ENCODE measurements at places on chromosomes 5 and 9.
A peak's percentile ranks its signal among the peaks of the same experiment; 100 is the strongest.

DNA sequence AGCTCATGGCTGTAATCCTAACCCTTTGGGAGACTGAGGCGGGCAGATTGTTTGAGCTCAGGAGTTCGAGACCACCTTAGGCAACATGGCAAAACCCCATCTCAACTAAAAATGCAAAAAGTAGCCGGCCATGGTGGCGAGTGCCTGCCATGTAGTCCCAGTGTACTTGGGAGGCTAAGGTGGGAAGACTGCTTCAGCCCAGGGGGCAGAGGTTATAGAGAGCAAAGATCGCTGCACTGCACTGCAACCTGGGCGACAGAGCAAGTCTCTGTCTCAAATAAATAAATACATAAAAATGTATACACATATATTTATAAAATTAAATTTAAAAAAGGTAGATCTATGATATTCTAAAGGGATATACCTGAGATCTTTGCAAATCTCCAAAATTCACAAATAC is 19.4 kb downstream of the ZBTB5 start:
- H3K27ac ChIP-seq: peak overlapping the region; percentile 18
- H3K36me3 ChIP-seq: peaks cover 15% of the 10 kb centered on the region
- no peak for DNase-seq
- H3K4me1 ChIP-seq: no peaks in the 10 kb centered on the region
- peaks cover 1% of the 10 kb centered on the region for H3K27me3 ChIP-seq
- no peak overlapping the region for H3K4me3 ChIP-seq

DNA sequence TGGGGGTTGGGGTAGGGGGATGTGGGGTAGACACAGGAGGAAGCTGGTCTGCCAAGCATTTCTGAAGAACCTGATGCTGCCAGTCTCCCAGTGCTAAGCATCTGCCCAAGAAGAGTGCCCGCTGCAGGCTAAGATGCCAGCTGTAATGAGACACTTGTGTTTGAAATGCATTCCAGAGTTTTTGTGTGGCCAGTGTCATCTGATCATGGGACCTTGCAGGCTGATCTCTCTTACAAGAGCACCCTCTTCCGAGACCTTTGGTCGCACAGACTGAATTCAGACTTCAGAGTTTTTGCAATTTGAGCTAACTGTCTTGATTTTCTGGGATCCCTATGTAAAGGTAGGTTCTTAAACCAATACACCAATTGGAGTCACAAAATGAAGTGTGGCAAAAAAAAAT is 58.1 kb downstream of the DENND1A start:
- no peaks in the 10 kb centered on the region for H3K27me3 ChIP-seq
- no peak overlapping the region for H3K27ac ChIP-seq
- no peak overlapping the region for H3K4me3 ChIP-seq
- H3K4me1 ChIP-seq: no peaks in the 10 kb centered on the region
- no peaks in the 10 kb centered on the region for H3K36me3 ChIP-seq

DNA sequence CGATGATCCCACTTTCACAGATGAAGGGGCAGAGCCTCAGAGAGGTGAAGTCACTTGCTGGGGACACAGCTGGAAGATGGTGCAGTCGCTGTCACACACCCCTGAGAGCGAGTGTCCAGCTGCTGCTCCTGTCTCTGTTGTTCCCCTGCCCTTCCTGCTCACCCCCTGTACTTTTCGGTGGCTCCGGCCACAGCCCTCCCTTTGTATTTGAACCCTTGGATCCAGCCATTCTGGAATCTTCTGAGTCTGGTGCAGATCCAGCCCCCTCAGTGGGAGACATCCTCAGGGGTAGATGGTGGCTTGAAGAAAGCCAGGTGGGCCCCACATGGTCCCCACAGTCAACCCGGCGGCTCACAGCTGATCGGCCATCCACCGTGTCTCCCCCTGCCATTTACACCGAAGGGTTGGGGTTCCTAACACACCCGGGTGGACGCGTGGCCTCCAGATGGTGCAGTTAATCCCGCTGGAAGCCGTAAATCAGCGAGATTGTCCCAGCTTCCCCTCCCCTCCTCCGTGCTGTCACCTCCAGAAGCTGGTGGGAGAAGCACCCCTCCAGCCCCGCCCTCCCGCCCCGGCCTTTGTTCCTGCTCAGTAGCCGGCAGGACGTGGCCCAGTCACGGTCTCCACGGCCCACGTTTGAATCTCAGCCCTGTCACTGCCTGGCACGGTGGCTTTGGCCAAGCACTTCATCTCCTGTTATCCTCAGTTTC is 204.8 kb downstream of the C9orf50 start:
- H3K27me3 ChIP-seq: peaks cover 22% of the 10 kb centered on the region
- H3K4me1 ChIP-seq: peaks cover 11% of the 10 kb centered on the region
- no peaks in the 10 kb centered on the region for H3K36me3 ChIP-seq
- H3K4me3 ChIP-seq: no peak overlapping the region
- DNase-seq: no peak
- H3K27ac ChIP-seq: peak overlapping the region; percentile 75

GRCh38 chr5:80555099-80555498 is 15.0 kb downstream of the ANKRD34B start:
- DNase-seq: no peak
- no peaks in the 10 kb centered on the region for H3K27me3 ChIP-seq
- no peaks in the 10 kb centered on the region for H3K4me1 ChIP-seq
- no peaks in the 10 kb centered on the region for H3K36me3 ChIP-seq
- no peak overlapping the region for H3K4me3 ChIP-seq

GRCh38 chr5:315488-316209 is 5.9 kb upstream of the AHRR start:
- peaks cover 17% of the 10 kb centered on the region for H3K36me3 ChIP-seq
- H3K27ac ChIP-seq: no peak overlapping the region
- H3K4me3 ChIP-seq: no peak overlapping the region
- peaks cover 9% of the 10 kb centered on the region for H3K4me1 ChIP-seq
- H3K27me3 ChIP-seq: peaks cover 25% of the 10 kb centered on the region
